ENCODE measurements at places on chromosomes 4 and X. TPM values are rescaled to one million over a fixed set of nuclear protein-coding genes. Genes with fewer than 3 reads are reported as not detected.

The CENPI gene
- total RNA-seq = 7.5 TPM

- DNase-seq = no peak
Observed at GRCh38 chr4:87497159-87497558, 32.0 kb downstream of the SPARCL1 start.

The RAB33A gene
- 0.39 TPM for total RNA-seq

DNA sequence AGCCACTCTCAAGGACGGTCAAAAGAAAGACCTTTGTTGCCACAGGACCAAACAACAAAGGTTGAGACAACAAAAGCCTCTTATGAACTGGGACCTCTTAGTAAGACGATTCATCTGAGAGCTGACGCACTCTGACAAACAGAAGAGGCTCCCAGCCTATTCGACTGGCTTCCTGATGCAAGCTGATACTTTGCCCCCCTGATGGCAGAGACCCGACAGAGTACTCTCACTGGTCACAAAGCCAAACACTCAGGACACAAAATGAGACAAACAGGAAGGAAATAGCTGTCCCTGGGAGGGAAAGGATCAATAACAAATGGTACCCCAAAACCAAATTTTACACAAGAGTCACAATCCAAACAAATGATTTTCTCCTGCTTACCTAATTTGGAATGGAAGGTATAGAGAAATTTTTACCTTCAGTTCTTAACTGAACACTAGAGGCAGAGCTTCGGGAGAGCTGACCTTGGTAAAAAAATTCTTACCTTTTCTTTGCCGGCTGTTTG is 75.2 kb upstream of the PLAC8 start:
- no peak for DNase-seq

GRCh38 chr4:158496030-158496741 is 25.5 kb upstream of the RXFP1 start:
- no peak for DNase-seq

- DNase-seq = no peak
Observed at GRCh38 chrX:130119312-130119898, 9.1 kb upstream of the ELF4 start.

- DNase-seq = no peak
Observed at GRCh38 chrX:13966793-13967125, 62.9 kb downstream of the GEMIN8 start.

GRCh38 chr4:176988226-176988625 is 195.5 kb upstream of the VEGFC start:
- DNase-seq = peak; percentile 97

The P2RY4 gene
- not detected for total RNA-seq

The RADX gene
- 0.26 TPM for total RNA-seq

GRCh38 chr4:16377887-16378286 is 151.6 kb upstream of the TAPT1 start:
- no peak for DNase-seq

DNA sequence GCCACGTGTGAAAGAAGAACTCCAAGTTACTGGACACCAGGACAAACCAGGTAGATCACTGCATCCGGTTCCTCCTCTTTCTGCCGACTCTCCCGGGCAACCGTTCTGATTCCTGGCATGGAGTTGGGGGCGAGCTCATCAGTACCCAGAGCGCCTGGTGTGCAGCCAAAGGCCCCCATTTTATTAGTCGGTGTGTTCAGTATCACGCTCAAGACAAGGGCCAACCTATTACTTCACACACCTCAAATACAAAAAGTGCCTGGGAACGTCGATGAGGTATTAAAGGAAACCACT is 2.8 kb upstream of the CTBP1 start:
- DNase-seq = no peak

The SUPT20HL1 gene
- total RNA-seq = not detected

GRCh38 chrX:132508834-132509233 is 20.0 kb upstream of the MBNL3 start:
- no peak for DNase-seq

- peak; percentile 22 for DNase-seq
Observed at GRCh38 chr4:150136036-150136435, 57.8 kb downstream of the DCLK2 start.

- no peak for DNase-seq
Observed at GRCh38 chr4:42425146-42426065, 28.1 kb downstream of the SHISA3 start.

DNA sequence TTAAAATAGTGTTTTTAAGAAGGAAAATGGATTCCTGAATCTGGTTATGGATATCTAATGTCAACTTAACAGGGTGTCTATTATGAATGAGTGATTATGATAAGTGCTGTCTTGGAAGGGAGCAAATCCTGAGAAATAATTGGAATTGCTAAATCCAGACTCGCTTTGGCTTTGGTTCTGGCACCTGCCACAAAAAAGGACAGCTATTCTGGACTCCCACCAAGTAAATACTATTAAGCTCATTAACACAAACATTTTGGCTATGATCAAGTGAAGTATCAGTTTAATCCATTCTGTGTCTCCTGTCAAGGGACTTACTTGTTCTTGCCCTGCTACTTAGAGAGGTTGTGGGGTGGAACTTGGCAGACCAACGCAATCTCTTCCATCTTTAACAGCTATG is 403.7 kb downstream of the CENPC start:
- no peak for DNase-seq

DNA sequence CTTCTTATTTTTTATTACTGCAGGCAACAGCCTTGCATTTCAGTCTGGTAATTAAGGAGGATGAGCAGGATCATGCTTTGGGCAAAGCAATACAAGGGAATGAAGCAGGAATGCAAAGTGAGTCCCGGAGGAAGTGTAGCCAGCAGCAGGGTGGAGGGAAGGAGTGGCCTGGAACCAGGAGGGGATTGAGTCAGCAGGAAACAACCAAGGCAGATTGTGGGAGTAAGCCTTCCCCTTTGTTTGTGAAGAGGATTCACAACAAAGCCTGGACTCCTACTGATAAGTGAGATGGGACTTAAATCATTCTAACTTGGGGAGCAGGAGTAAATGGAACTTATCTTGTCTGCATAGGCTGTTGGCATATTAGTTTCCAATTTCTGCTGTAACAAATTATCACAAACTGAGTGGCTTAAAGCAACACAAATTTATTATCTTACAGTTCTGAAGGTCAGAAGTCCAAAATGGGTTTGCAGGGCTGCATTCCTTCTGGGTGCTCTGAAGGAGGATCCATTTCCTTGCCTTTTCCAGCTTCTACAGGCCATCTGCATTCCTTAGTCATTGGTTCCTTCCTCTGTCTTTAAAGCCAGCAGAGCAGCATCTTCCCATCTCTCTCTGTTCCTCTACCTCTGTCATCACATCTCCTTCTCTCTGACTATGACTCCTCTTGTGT is 93.2 kb upstream of the AP1S2 start:
- DNase-seq = peak; percentile 55

DNA sequence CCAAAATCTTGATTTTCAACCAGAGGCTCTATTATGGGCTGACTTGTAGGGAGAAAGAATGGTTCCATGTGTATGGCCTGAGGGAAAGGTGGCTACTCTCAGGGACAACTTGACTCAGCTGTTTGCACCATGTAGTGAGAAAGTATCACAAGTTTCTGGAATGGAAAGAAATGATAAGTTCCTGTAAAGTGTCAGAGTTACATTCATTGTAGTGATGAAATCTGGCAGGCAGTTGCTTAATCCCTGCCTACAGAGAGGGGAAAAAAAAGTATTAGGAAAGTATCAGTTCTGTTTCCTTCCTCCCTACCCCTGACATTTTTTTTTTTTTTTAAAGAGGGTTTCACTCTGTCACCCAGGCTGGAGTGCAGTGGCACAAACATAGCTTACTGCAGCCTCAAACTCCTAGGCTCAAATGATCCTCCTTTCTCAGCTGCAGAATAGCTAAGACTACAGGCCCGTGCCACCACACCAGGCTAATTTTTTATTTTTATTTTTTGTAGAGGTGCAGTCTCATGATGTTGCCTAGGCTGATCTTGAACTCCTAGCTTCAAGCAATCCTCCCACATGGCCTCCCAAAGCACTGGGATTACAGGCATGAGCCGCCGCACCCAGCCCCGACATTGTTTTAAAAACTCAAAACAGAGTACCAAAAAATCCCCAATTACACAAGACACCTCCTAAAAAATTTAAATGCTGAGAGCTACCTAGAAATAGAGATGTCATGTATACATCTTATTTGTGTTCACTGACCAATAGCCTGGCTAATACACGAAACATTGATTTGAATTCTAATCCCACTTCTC is 4.8 kb upstream of the FBXL5 start:
- no peak for DNase-seq

GRCh38 chr4:21046141-21046540 is 345.9 kb downstream of the PACRGL start:
- no peak for DNase-seq

GRCh38 chr4:123816462-123816861 is 419.9 kb downstream of the SPRY1 start:
- DNase-seq = no peak

The F11 gene
- total RNA-seq = not detected

The CLDN22 gene
- total RNA-seq = not detected

All from HFFc6 (cell line).